ENCODE measurements at places on chromosomes 2 and 18.

GRCh38 chr2:50395605-50396297 is 636.2 kb downstream of the NRXN1 start:
- DNase-seq = no peak

- no peak for DNase-seq
Measured at GRCh38 chr2:21195326-21195725, 71.6 kb downstream of the TDRD15 start.

DNA sequence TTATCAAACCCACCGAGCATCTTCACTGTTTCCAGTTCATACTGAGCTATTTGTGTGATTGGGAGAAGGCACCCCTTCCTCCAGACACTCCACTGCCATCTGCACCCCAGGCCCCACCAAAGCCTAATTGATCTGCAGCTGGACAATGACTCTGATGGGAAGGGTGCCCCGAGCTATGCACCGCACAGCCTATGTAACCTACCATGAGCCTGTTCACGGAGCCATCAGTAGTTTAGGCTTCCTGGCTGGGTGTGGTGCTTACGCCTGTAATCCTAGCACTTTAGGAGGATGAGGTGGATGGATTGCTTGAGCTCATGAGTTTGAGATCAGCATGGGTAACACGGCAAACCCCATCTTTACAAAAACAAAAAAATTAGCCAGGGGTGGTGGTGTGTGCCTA is 17.8 kb upstream of the ASAP2 start:
- DNase-seq = no peak

- DNase-seq = no peak
Measured at GRCh38 chr2:32752205-32752604, 124.4 kb downstream of the TTC27 start.

GRCh38 chr2:144249035-144249637 is 270.8 kb downstream of the ZEB2 start:
- no peak for DNase-seq

DNA sequence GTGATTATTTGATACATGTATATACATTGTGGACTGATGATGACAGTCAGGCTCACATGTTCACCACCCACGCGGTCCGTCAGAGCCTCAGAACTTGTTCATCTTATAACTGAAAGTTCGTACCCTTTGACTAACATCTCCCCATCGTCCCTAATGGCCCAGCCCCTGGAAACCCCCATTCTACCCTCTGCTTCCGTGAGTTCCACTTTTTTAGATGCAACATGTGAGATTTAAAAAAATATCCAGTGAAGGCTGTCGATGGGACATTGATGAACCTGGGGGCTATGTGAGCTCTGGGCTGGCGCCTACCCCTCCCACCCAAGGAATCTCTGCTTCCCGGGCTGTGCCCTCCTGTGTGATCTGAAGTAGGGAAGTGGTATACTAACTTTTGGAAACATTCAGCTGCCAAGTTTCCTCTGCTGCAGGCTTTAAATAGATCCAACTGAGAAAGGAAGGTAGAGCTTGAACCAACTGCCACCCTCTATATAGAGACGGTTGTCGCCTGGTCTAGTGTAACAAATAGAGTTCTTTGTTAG is 163.8 kb downstream of the FAM210A start:
- no peak for DNase-seq

DNA sequence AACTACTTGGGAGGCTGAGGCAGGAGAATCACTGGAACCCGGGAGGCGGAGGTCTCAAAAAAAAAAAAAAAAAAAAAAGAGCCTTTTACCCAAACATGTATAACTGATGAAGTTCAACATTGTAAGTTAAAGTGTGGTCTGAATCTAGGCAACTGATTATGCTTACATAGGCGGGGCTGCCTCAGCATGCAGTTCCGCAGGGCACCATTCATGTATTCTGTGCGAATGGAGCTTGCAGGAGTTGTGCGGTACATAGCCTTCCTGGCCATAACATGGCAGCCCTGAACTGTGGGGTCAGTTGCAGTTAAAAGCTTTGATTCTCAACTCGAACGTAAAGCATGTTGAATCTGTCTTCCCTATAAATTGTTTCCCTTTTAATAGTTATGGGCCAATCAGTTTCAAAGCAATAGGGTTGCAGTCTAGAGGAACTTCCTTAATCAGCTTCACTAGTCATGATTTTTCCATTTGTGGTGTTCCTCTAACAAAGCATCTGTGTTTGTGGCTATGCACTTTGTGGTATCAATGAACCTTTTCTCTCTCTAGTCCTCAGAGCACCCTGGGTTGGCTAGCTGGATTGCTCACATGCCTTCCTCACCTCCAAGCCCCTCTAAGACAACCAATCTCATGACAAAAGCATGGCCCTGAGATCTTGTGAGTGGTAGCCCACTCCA is 30.6 kb upstream of the CEP68 start:
- no peak for DNase-seq

- DNase-seq = no peak
Measured at GRCh38 chr2:74748665-74749064, 85.3 kb upstream of the HK2 start.

DNA sequence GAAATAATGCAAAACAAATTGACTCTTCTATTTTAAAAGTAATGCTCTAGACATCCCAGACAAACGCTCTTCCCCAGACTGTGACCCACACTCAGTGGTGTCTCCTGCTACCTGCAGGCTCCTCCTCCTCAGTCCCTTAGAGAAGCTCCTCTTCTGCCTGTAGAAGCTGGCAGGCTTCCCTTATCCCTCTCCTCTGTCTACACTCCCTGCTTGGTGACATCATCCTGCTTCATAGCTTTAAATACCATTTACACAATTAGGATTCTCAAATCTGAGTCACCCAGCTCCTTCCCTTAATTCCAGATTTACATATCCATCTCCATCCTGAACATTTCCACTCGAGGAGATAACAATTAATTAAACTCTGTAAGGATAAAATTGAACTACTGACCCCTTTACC is 167.9 kb downstream of the FBXO15 start:
- no peak for DNase-seq

DNA sequence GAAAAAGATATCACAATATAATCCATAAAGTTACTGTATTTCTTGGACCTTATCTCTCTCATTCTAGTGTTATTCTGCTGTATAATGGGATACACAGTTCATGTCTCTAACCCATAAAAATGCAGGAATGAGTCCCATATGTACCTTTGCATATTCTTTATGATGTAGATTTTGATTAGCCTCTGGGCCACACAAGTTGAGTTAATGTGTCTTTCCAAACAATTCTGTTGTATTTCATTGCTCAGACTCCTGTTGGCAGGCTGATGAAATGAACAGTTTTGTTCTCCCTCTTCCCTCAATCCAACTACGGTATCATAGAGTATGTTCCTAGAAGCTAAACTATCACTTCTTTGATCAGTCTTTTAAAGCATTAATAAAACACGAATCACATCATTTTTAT is 113.2 kb upstream of the SATB2 start:
- no peak for DNase-seq
